ENCODE measurements at places on chromosomes 2 and 18.

DNA sequence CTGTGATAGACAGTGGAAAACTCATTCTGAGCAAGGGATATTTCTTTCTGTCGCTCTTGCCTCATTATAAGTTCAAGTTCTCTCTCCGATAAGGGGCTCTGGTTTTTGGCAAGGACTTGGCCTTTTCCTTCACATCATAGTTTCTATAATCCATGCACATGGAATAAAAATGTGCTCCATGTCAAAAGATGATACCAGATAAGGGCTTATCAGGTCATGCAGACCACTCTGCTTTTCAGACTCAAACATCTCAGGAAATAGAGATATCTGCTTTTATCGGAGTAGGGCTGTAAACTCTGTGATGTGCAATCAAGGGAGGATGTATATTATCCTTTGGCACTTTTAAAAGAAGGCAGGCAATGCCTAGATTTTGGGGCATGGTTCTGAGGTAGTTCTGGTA lies 45.0 kb upstream of the DARS1 start:
- DNase-seq, result no peak

- no peak for DNase-seq
Observed at GRCh38 chr2:241358470-241358869, 2.4 kb downstream of the FARP2 start.

DNA sequence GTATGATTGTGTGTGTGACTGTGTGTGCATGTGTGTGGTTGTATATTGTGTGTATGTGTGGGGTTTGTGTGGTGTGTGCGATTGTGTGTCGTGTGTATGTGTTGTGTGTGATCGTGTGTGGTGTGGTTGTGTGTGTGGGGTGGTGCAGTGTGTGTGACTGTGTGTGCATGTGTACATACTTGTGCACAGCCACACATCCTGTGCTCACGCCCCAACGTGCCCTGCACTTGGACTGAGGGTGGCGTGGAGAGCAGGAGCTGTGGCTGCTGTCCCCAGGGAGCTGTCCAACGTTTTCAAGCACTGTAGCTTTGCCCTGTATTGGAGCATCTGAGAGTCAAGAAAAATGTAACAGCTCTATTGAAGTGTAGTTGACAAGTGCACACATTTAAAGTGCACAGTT lies 243.2 kb upstream of the HDAC4 start:
- no peak for DNase-seq

- DNase-seq, result no peak
Observed at GRCh38 chr18:75836516-75836915, 409.0 kb upstream of the SMIM21 start.

GRCh38 chr18:47899107-47899840 lies 31.2 kb downstream of the SMAD2 start:
- DNase-seq, result no peak

GRCh38 chr2:30664761-30665358 lies 142.4 kb downstream of the CAPN13 start:
- no peak for DNase-seq

GRCh38 chr2:26648516-26648915 lies 7.3 kb upstream of the CIB4 start:
- DNase-seq, result no peak

DNA sequence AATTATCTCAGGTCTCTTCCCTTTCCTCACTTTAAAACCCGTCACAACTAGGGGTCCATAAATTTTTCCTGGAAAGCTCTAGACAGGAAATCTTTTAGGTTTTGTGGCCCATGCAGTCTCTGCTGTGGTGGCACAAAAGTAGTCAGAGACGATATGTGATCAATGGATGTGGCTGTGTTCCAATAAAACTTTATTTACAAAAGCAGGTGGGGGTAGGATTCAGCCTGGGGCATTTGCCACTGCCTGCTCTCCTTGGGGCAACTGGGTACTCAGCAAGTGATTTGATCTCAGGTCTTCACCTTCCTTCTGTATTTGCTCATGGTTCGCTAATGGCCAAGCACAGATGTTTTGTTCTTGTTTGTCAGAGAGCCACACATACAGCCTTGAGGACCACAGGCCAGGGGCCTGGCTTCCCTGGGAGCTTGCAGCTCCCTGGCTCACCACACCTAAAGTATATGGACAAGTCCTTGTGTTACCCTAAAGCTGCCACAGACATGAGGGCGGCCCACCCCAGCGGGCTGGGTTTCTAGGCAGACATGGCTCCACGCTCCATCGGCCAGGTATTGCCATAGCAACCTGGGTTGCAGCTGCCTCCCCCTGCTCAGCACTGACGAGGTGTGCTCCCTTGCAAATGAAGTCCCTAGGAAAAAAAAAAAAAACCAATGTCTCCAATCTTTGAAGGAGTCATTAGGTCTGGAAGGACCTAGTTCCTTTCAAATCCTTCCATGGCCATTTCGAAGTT lies 89.7 kb upstream of the YWHAQ start:
- no peak for DNase-seq

DNA sequence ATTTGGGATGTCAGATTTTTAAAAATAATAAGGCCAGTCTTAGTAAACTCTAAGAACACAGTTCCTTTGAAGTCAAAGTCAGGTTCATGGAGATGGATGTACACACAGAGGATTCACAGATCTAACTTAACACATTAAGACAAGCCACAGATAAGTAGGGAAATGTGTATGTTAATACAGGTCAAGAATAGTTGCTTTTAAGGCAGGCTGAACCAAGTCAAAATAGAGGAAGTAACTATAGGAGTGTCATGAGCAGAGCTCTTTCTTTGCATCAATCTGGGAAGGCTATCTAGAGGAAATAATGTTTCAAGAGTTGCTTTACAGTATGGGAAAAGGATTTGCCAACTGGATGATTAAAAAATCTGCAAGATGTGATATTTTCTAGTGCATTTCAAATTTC lies 128.0 kb upstream of the FBXO11 start:
- DNase-seq, result no peak

- DNase-seq, result no peak
Observed at GRCh38 chr2:147471126-147471525, 373.7 kb upstream of the ACVR2A start.

- DNase-seq, result no peak
Observed at GRCh38 chr2:197211881-197212342, 98.7 kb downstream of the ANKRD44 start.

DNA sequence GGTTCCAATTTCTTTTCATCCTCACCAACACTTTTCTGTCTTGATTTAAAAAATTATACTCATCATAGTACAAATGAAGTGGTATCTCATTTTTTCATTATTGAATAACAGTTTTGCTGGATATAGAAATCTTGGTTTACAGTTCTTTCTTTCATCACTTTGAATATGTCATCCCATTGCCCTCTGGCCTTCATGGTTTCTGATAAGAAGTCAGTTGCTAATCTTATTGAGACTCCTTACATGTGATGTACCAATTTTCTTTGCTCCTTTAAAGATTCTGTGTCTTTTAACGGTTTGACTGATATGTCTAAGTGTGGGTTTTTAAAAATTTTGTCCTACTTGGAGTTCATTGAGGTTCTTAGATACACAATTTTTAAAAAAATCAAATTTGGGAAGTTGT lies 35.0 kb downstream of the SLC3A1 start:
- no peak for DNase-seq

DNA sequence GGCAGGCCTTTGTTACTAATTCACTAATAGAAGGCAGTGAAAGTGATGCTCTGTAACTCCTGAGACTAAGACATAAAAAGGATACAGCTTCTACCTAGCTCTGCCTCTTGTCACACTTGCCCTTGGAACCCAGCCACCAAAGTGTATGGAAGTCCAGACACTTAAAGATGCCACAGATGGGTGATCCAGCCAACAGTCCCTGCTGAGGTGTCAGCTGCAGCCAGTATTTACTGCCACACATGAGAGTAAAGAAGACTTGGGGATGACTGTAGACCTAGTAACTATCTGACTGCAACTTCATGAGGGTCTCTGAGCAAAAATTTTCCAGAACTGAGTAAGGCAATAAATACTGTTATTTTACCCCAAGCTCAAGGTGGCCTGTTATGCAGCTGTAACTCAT lies 8.8 kb downstream of the IMMT start:
- no peak for DNase-seq
